Thoracic aorta (tissue), 2 donors: ENCODE measurements at places on chromosomes 2 and 18.

DNA sequence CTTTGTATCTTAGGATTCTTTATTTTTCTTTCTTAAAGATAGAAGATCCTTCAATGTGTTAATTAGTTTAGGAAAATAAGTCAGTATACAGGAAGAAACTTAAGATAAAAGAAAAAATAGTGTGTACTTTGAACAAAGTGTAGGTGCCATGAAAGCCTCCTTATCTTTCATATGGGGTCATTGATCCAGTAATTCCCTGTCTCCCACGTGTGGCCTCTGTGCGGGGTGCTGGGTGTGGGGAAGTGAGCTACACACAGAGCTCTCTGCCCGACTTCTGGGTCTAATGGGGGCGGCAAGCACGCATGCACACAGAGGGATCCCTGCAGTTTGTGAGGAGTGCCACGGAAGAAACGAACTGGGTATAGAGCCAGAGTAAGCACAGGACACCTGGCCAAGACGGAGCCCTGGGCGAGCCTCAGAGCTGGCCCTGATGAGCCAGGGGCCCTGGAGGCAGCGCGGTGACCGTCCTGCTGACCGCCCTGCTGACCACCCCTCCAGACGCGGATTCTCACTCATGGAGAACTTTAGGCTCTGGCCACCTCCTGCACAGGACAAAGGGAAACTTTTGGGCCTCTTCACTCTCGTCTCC lies 253.5 kb downstream of the ACKR3 start:
- DNase-seq = no peak

- DNase-seq = no peak
Measured at GRCh38 chr2:101152272-101153076, 1.3 kb upstream of the TBC1D8 start.

DNA sequence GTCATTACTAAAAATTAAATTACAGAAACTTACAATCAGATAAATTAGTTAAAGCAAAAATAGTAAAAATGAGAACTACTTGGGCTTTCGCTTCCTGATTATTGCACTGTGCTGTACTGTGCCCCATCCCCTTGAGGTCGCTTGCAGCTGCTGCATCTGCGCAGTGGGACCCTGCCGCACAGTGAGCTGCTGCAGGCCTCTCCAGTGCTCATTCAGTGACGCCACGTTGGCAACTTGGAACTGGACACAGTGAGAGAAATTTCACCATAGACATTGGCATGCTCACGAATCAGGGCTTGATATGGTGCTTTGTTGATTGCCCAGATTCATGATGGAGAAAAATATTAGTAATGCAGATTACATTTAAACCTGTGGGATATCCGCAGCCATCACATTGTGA lies 290.8 kb upstream of the MYT1L start:
- no peak for DNase-seq

DNA sequence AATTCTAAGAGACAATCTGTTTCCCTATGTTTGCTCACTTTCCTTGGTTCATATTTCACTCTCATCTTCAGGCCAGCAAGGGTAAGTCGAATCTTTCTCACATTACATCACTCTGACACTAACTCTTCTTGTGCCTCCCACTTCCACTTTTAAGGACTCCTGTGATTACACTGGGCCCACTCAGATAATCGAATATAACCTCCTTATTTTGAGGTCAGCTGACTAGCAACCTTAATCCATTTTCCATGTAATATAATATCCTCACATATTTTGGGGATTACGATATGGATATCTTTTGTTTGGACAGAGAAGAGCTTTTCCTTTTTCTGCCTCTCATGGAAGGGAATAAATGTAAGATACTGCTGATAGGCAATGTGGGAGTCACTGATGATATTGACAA lies 2015.7 kb upstream of the LRRTM1 start:
- DNase-seq = no peak

DNA sequence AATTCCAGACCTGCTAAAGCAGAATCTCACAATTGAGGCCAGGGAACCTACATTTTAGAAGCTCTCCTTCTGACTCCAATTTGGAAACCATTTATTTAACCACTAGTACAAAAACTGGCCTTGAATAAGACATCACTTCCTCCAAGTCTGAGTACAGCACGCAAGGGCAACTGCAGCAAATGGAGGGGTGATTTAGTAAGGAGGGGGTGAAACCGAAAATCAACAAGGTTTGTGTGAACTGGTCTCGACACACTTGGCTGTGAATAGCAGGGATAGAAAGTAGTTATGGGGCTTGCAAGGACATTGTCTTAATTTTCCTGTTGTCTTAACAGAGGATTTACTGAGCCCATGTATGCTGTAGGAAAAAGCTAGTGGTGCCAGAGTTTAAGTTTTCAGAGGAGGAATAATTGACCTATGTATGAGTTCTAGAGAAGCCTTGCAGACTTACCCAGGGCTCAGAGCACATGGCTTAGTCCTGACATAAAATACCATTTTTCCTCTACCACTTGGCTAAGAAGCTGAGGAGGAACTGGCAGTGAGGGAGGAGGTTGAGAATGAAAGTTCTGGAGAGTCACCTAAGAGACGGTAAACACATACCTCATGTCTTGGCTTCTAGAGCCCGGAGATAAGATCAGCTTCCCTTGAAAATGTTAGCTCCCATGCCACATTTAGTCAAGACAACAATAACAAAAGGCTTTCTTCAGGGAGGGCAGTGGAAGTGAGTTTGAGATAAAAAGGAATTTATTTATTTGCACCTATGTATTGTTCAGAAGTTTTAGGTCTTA lies 114.8 kb downstream of the SMAD2 start:
- DNase-seq = no peak

- DNase-seq = no peak
Measured at GRCh38 chr2:236691799-236692167, 122.2 kb downstream of the ACKR3 start.

DNA sequence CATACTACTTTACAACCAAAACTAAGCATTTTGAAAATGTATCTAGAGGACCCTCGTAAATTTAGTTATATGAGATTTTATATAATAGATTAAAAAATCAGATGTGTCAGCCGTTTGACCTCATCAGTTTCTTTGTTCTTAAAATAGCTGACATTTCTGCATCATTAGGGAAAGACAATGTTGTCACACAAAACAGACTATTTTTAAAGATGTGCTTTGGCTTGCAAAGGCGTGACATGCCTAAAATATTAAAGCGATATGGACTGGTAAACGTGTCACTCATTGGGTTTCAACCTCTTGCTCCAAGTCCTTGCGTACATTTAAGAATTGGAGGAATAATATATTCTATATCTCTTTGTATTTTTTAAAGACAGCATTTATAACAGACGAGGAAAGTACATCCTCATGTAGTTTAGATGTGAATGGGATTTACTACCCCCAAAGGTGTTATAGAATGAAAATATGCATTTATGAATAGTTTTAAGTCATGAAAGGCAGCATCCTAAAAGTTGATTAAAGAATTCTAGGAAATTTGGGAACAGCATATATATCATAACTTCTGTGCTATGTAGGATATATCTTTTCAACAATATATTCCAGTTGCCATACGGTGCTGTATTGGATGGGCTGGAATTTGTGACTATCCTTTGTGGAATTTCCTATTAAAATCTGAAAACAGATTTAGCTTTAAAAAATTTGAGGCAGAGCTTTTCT lies 3.8 kb downstream of the MYL12A start:
- no peak for DNase-seq

DNA sequence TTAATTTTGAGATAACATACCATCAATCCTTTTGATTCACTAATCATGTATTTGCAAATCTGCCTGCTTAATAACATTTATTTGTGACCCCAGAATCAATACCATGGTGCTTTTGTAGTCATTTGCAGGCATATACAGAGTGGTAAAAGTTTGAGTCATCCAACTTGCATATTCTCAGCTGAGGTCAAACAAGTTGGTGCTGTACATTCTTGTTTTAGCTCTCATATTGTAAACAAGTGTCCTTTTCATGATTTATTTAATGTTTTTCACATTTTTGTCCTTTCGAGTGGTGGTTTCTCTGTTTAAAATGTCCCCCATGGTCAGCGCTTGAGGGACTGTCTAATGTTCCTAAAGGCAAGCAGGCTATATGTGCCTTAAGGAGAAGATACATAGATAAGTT lies 17.5 kb downstream of the RAB27B start:
- no peak for DNase-seq

GRCh38 chr2:157067562-157067961 lies 189.9 kb upstream of the GALNT5 start:
- no peak for DNase-seq

- no peak for DNase-seq
Measured at GRCh38 chr2:69147841-69148533, 135.0 kb downstream of the ANTXR1 start.

GRCh38 chr2:207484444-207485391 lies 45.0 kb upstream of the CREB1 start:
- no peak for DNase-seq

GRCh38 chr2:186427970-186428369 lies 58.1 kb upstream of the ZC3H15 start:
- DNase-seq = no peak

DNA sequence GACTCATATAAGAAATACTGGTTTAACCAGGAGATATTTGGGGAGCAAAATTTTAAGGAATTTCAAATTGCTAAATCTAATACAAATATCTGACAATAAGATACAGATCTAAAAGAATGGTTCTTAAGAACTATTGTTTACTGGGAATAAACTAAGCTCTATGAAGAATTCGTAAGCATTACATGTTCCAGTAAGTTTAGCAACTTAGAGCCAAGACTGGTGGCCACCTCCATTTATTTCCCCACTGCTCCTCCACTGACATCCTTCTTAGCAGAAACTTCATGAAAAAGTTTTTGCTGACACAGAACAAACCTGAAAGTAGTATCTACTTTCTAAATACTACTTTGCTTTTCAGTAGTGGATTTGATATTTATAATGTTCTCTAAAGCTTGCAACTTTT lies 83.0 kb downstream of the ACSL3 start:
- no peak for DNase-seq

DNA sequence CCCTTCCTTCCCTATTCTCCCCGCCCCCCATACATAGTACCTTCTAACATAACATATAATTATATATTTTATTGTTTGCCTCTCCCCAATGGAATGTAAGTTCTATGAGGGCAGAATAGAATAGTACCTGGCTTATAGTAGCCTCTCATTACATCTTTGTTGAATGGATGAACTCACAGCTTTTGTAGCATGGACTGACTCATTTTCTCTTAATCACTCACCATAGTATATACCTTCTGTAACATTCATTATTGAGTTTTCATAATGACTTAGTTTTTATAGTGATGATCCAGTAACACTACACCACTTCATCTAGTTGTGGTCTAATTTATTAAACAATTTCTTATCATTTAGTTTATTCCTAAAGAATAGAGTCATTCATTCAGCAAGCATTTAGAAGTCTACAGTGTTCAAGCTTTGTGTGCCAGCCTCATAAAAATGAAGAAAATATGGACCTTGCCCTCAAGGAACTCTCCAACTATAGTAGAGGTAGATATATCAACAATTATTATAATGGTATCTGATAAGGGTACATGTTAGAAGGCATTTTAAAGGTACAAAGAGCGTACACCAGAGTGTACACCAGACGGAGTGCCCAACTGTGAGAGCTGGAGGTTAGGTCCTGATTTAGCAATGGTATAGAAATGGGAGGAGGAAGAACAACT lies 31.1 kb downstream of the NCOA1 start:
- DNase-seq = no peak

GRCh38 chr2:47509250-47509649 lies 106.3 kb downstream of the MSH2 start:
- DNase-seq = no peak

- no peak for DNase-seq
Measured at GRCh38 chr2:48228345-48228684, 301.6 kb upstream of the STON1 start.

- DNase-seq = no peak
Measured at GRCh38 chr18:6639305-6639704, 90.2 kb upstream of the ARHGAP28 start.

- no peak for DNase-seq
Measured at GRCh38 chr18:9734189-9734588, 26.1 kb downstream of the RAB31 start.

- DNase-seq = no peak
Measured at GRCh38 chr2:27776097-27776496, 4.6 kb downstream of the MRPL33 start.

DNA sequence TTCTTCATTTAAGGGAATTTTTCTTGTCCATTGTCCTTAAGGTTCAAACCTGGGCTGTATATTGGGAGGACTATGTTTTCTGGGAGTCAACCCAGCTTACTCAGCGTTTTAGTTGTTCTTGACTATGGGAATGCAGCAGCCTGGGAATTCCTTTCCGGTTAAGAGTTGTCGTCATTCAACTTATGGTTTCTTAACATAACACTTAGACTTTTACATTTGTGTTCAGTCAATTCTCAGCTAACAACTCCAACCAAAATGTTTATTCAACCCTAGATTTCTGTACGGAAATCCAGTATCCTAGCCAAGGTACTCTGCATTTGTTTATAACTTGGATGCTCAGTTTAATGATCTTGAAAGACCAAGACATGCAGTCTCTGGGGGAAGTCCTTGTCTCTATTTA lies 960.9 kb downstream of the CBLN2 start:
- DNase-seq = no peak

DNA sequence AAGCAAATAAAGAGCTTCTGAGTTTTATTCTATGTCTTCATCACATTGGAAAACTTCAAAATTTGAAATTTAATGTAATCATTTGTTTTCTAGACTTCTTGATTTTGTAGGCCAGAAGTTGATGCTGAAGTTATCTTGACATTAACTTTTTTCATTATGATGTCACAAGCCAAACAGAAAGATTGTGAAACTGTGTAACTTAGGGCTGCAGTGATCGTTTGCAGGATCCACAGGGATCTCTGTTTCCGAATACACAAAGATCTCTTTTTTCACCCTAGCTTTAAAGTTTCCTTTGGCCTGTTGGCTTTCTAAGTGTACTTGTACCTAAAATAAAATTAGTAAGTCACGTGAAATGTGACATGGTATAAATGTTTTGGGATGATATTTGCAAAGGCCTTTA lies 594.9 kb upstream of the CDH2 start:
- no peak for DNase-seq

DNA sequence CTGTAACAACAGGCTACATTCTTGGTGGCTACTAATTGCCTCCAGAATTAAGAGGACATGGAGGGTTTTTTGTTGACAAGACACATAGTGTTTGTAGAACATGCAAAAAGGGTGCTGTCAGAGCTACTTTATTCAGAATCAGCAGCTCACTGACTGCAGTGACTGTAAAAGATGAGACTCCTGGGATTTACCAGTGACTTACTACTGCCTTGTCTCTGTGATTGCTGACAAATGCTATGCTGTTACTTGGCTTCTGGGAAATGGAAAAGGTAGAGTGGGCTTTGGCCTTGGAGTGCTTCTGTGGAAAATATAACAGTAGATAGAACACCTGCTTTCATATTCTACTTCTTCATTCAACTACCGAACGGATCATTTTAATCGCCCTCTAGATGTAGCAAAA lies 47.8 kb downstream of the GREB1L start:
- no peak for DNase-seq
